ENCODE measurements at places on chromosomes 3 and 15.

DNA sequence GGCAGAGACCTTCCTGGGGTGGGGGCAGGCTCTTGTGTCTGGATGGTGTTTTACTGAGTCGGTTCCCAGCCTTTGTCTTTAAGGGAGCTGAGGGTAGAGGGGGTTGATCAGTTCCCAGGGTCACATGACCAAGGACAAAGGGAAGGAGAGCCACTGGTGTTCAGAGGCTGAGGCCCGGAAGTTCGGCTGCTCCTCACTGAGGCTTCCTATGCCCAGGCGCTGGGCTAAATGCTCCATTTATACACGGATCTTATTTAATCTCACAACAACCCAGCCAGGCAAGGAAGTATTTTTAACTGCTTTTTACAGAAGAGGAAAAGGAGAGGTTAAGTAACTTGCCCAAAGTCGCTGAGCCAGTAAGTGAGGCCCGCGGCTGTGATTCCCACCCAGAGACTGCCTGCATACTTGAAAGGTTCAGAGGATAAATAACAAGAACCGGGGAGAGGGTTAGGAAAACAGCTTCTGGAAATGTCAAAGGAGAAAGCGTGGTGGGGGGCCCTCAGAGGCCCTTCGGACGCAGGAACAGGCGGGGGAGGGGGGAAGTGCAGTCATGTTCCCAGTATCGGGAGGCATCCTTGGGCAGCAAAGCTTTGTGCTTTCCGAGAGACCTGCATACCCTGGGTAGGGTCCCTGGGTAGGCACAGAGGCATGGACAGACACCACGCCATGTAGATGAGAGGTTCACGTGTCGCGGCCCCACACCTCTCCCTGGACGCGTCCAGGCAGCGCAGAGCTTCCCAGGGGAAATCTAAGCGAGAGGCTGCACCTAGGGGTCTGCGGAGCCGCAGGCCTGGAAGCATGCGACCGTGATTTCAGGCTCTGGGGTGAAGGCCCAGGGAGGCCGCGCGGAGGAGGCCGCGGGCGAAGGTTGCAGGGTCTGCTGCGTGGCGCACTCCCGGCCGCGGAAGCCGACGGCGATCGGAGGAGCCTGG, 21.3 kb downstream of the EPHB3 start:
- DNase-seq, result no peak

DNA sequence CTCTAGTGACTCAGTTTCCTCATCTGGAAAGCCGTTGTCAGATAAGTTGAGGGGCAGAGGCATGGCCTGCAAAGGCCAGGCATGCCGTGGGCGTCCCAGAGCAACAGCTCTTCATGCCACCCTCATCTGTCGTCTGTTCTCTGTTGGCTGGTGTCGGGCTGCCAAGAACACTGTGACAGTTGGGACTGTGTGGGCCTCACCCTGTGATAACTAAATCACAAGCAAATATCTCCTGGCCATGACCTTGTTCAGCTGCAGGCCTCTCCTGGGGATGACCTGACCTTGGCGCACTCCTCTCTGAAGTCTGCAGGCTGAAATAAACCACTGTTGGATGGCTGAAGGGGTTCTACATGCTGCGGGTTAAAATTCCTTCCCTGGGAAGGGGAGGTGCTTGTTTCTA, 145.9 kb downstream of the SHQ1 start:
- DNase-seq, result no peak

DNA sequence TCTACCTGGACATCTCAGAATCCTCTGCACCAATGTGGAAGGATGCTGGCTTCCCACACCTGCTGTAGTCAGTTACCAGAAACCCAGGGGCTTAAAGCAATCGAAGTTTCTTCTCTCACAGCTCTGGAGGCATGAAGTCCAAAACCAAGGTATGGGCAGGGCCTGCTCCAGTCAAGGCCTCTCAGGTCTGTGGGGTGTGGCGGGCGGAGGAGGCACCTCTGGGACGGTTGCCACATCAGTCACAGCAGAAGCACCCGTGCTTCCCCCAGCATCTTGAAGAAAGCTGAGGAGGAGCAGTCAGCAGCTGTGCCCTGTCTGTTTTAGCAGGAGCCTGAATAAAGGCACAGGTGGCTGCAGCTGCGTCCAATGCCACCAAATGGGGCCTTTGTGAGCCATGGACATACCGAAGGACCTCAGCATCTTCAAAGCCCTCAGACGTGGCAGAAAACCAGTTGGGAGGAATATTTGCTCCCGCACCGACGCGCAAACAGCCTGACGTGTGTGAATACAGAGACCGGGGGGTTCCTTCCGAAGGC, 68.9 kb downstream of the TFRC start:
- no peak for DNase-seq

DNA sequence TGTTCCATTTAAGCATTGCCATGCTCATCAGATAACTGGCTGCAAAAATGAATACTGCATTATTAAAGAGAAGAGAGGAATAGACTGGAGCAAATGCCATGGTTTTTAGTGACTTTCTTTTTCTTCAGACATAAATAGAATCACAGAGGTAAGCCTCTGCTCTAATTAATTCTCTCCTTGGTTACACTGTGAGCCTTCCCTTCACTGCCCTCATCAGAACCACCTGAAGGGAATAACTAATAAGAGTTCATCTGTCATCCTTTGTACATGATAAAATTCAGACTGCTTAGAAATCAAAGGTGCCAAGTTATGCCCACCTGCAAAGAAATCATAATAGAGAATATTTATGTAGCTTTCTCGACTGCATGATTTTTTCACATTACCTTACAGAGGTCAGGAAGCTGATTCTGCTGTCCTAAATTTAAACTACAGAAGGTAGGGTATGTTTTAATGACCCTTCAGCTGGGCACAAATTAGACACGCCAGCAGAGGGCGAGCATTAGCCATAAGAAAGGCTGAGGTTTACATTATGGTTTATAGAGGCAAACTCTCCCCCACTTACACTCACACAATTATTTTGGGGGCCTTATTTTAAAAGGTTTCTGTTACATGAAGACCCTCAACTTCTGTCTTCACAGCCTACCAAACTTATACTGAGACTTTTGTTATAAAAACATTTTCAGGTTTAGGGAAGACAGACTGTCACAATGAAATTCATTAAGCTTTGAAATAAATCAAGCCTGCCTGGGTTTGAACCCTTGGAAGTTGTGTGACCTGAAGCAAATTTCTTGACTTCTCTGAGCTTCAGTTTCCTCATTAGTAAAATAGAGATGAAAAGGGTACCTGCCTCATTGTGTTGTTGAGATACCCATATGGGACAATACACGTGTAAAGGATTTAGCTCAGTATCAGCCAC, 15.3 kb upstream of the UNC13C start:
- DNase-seq, result no peak

GRCh38 chr3:17221529-17221928, 336.8 kb downstream of the PLCL2 start:
- DNase-seq, result no peak

DNA sequence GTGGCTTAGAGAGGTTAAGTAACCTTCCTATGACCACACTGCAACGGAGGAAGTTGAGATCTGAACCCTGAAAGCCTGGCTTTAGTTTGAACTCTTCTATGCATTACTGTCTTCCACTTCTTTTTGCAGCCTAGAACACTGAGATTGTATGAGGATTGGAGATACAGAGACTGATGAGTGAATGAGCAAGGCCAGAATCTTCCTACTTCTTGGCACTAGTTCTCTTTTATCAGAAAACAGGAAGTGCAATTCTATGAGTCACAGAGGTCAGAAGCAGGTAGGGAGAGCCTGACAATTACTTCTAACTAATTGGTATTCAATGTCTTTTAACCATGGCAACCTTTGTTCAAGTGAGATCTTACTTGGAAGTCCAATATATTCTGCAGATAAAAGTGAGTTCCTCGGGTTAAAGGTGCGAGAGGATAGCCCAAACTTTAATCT, 219.0 kb downstream of the SHQ1 start:
- no peak for DNase-seq

DNA sequence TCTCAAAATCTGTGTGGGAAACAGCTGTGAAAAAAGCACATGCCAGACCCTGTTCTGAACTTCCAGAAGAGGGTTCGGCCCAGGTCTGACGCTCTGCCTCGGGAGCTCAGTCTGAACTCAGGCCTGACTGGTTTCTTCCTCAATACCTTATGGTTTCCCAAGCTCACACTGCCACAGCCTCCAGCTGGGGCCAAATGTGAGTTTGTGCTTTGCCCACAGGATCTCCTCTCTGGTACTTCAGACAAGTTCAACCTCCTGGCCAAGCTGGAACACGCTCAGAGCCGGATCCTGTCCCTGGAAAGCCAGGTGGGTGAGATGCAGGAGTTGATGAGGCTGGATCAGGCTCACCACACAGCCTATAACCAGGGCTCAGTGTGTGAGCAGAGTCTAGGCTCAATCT, 33.8 kb downstream of the CYP11A1 start:
- DNase-seq, result no peak

GRCh38 chr15:37099319-37100108, 835 bp downstream of the MEIS2 start:
- no peak for DNase-seq

- no peak for DNase-seq
Observed at GRCh38 chr3:49509028-49509561, 39.0 kb downstream of the DAG1 start.

DNA sequence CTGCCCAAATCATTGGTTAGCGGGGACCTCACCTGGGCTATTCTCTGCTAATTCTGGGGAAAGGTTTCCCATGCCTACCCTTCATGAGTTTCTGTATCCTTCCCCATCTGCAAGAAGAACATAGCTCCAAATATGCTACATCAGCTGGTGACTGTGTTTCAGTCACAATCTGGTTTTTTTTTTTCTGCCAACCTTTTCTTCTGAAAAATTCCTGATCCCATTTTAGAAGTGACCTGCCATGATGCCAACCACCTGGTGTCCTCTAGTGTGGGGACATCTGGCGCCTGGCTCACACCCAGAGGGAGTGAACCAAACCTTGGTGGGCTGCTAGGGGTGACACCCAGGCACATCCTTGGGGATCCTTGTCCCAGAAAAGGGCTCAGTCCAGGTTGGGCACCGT, 76.1 kb downstream of the CHRD start:
- no peak for DNase-seq

- peak; percentile 61 for DNase-seq
Observed at GRCh38 chr3:137032465-137033120, 74.8 kb downstream of the IL20RB start.

DNA sequence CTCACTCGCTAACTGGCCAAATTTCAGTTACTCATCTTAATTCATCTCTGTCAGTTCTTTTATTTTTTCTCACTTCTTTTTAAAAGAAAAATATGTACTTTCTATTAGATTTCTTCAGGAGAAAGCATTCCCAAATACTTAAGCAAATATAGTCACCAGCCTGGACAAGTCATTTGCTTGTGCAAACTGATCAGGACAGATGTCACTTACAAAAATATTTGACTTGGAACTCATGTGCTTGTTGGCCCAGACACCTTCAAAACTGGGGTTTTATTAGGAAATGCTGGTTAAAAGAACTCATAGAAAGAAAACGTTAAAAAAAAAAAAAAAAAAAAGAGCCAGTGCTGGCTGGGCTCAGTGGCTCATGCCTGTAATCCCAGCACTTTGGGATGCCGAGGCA, 31.3 kb upstream of the FOXP1 start:
- DNase-seq, result no peak

DNA sequence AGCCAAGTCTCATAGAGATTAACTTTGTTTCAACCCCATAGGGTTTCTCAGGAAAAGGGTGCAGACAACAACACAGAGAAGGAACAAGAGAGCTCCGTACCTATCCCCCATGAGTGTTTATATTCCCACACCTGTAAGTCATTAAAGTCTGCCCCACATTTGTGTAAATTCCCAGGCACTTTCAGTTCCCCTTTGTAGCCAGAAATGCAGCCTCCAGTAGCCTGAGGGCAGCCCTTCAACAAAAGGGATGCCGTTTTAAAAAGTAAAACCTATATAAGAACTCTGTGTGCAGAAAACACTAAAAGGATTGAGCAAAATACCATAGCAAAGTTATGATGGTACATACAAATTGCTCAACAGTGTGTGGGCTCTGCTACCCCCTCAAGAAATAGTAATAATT, 59.7 kb upstream of the TMEM108 start:
- no peak for DNase-seq
